Stimulated activated CD8-positive, alpha-beta memory T cell treated with anti-CD3 and anti-CD28 coated beads, Interleukin-15, amount 100 ng/mL, for 24 hours (primary cell): ENCODE measurements at places on chromosomes 4 and X.

DNA sequence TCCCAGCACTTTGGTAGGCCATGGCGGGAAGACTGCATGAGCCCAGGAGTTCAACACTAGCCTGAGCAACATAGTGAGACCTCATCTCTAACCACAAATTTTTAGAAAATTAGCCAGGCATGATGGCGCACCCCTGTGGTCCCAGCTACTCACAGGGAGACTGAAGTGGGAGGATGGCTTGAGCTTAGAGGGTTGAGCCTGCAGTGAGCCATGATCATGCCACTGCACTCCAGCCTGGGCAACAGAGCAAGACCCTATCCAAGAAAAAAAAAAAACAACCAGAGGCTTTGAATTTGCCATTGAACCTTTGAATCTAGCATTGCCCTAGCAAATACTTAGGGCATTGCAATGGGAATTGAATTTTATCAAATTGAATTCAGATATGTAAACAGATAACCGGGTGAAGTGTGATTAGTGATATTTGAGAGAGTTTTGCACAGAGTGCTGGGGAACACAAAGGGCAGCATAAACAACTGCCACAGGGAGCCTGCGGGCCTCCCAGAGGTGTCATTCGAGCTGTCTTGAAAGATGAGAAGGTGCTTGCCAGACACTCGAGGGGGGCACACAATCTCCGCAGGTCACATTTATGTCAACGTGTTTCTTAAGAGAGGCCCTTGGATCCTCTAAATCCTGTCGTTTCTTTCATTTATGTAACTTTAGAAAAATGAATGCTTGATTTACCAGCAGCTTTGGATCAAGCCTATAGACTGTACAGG lies 200.3 kb downstream of the AASDH start:
- no peak for DNase-seq

DNA sequence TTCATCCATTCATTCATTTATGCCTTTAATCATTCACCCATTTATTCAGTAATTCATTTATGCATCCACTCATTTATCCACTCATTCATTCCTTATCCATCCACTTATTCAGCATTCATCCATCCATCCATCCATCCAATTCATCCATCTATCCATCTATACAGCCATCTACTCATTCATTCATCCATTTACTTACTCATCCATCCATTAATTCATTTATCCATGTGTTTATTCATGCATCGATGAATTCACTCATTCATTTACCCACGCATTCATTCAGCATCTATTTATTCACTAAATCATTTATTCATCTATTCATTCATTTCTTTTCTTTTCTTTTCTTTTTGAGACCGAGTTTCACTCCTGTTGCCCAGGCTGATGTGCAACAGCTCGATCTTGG lies 10.4 kb downstream of the P2RY8 start:
- DNase-seq, result no peak

DNA sequence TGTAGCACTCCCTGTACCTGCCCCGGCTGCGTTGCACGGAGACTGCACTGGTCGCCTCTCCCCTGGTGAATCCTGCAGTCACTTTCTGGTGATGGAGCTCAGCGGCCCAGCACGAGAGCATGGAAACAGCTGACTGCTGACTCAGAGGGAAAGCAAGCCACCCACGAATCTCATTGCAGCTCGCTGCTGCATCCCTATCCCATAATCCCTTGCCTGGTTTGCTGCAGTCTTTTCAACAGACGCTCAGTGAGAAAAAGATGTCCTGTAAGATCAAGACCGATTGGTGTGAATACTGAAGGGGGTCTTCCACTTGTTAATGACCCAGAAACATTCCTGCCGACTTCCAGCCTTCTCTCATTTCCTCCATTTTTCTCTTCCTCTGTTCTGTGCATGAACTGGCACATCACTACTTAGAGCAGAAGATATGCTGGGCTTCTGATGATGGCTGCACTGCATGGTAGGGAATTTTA lies 52.9 kb downstream of the TRIM2 start:
- DNase-seq, result no peak

GRCh38 chrX:38055170-38055847 lies 49.0 kb downstream of the SYTL5 start:
- DNase-seq, result no peak

DNA sequence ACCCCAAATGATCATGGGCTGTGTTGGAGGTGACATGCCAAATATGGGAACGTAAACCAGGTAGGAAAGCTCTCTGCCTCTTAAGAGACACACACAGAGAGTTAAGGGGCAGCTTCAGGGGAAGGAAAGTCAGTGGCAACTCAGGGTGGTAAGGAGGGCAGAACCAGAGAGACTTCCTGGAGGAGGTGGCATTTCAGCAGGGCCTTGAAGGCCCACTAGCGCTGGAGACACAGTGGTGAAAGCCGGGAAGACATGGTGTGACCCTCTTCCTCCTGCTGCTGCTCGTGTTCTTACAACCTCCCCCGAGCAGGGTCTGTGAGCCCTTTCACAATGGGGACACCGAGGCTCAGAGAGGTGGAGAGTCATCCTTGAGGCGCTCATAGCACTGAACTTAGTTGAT lies 68.2 kb downstream of the SORCS2 start:
- DNase-seq, result no peak

GRCh38 chr4:67779631-67780030 lies 25.4 kb upstream of the GNRHR start:
- no peak for DNase-seq

- DNase-seq, result no peak
Observed at GRCh38 chr4:72567821-72568675, 973 bp downstream of the ADAMTS3 start.

DNA sequence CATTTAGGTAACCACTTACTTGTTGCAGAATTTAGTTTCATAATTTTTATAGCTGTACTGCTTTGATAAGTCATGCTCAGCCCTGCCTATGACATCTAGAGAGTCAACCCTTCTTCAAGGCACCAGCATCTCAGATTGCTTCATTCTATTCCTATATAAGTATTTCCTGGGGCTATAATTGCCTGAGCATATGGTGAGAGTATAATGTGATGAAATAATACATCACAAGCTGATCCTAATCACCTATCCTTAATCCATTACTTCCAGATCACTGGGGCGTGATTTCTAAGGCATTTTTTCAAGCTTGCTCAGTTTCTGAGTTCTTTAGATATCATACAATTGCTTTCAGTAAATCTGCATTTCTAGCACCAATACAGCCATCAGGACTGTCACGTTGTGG lies 200.0 kb upstream of the NPY2R start:
- DNase-seq, result no peak

DNA sequence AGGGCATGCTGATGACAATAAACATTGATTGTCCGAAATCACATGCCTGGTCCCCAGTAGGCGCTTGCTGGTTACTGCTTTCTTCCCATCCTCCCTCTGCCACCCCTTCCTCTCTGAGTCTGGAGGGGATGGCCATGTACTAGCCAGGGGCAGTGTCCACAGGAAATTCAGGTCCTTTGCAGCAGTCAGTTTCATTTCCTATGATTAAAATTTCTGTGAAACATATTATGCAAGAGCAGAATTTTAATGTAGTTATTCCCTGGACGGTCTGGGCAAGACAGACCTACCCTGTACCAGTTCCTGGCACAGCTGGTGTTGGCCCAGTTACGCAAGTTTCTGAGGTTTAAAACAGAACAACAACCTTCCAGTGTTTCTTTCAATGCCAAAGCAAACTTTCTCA lies 28.2 kb upstream of the TLR2 start:
- no peak for DNase-seq

DNA sequence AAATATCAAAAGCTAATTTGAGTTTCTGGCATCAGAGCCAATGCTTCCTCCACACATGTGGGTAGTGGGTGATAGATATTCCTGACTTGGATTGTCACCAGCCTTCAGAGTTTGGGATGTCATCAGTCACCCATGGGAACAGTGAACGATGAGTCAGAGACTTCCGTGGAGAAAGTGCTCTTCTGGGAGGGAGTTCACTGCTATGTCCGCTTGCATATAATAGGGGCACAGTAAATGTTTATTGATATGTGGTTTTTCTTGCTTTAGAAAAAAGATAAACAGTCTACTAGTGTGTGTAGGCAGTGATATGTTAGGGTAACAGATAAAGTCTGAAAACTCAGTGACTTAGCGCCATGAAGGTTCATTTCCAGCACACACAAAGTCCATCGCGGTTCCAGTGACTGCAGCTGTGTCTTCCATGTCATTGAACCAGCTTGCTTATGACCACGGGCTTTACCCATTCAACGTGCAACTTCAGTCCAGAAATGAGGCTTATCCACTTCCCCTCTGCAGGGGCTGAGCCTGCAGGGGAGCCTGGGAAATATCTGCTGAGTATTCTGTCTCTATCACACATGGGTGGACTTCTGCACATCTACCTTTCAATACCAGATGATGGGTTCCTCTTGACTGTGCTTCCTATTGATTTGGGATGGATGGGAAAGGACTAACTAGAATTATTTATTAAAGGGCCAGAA lies 87.7 kb upstream of the WWC2 start:
- DNase-seq, result no peak

- no peak for DNase-seq
Observed at GRCh38 chrX:63350465-63350877, 661 bp downstream of the SPIN4 start.

GRCh38 chrX:36575670-36576069 lies 432.5 kb upstream of the FAM47C start:
- no peak for DNase-seq

DNA sequence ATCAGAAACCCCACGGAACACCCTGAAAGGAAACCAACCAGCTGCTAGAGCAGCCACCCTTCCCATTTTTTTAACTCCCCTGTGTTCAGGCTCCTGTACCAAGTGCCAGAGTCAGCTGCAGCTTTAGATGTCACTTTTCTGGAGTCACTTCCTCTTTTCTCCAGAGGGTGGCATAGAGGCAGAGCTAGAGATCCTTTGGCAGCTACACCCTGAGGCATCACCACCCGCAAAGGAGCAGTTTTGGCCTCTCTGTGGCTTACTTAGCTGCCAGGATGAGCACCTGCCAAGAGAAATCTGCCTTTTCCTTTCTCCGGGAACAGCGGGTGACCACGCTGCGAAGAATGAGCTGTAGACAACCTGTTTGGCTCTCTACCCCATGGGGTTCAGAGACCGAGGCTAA lies 58.0 kb upstream of the CHRDL1 start:
- no peak for DNase-seq

GRCh38 chr4:41192136-41192535 lies 22.2 kb downstream of the APBB2 start:
- no peak for DNase-seq

DNA sequence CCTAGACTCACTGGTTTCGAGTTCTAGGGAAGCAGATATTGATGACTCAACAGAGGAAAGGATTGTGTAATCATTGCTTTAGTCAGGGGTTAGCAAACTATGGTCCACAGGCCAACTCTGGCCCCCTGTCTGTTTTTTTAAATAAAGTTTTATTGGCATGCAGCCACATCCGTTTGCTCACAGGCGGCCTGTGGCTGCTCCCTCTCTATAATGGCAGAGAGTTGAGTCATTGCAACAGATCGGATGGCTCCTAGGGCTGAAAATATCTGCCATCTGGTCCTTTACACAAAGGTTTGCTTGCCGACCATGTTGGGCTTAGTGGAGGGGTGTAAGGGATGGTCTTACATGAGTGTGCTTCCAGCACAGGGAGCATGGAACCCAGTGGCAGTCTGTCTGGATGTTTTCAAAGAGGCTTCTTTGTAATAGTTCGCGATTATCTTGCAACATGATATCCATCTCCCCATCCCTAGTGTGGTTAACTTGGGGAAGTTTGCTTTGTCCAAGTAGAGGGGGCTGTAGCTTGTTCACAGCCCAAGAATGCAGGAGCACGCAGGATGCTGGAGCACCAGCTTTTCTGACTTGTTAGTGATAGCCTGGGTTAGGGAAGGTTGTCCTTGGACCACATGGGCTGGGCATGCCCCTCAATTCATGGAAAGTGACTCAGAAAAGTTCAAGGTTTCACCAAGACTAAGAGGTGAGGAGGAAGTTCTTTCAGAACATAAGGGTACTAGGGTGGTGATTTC lies 59.3 kb upstream of the CLDN34 start:
- no peak for DNase-seq

DNA sequence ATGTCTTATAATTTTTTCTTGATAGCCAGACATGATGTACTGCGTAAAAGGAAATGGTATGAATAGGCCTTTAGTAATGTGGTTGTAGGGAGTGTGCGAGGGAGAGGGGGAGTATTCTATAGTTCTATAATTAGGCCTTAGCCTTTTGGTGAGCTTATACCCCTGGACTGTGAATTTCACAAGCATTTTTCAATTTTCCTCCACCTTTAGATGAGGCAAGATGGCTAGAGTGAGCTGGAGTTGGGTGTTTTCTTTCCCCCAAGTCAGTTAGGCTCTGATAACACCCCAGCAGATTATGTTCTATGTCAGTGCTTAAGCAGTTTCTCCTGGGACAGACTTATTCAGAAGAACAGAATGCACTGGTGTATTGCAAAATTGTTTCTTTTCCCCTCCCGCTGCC lies 210.2 kb upstream of the NPY2R start:
- DNase-seq, result no peak
